ENCODE measurements at places on chromosomes 12 and 14. TPM values are rescaled to one million over a fixed set of nuclear protein-coding genes. Genes with fewer than 3 reads are reported as not detected.

- no peaks in the 10 kb centered on the region for H3K27me3 ChIP-seq
- no peaks in the 10 kb centered on the region for H3K36me3 ChIP-seq
- no peaks in the 10 kb centered on the region for H3K4me1 ChIP-seq
- no peak overlapping the region for H3K4me3 ChIP-seq
- no peak for DNase-seq
- H3K27ac ChIP-seq: no peak overlapping the region
These were observed 167.0 kb downstream of the EFCAB11 start for GRCh38 chr14:89787525-89787924.

Gene CARMIL3
- 0.07 TPM for polyA plus RNA-seq

Gene NTN4
- not detected for polyA plus RNA-seq

DNA sequence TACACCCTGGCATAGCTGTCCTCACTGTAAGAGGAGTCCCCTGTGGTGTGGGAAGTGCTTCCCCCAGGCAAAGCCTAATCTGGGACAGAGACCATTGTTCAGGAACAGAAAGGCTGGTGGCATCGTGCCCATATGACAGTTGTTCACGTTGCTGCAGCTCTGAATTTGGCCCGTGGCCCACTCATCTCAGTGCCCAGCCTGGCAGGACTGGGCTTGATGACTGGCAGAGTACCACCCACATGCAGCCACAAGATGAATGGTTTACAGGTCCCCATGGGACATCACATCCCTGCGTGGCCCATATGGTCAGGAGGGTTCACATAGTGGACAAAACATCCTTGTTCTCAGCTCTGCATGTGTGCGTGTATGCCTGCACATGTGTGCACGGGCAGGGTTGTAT is 17.5 kb downstream of the IQSEC3 start:
- no peak overlapping the region for H3K27ac ChIP-seq
- no peaks in the 10 kb centered on the region for H3K36me3 ChIP-seq
- H3K27me3 ChIP-seq: no peaks in the 10 kb centered on the region
- peaks cover 14% of the 10 kb centered on the region for H3K4me1 ChIP-seq
- DNase-seq: no peak

GRCh38 chr12:116876151-116876869 is 4.9 kb downstream of the HRK start:
- H3K4me1 ChIP-seq: peaks cover 23% of the 10 kb centered on the region
- peaks cover 34% of the 10 kb centered on the region for H3K27me3 ChIP-seq
- DNase-seq: no peak
- no peaks in the 10 kb centered on the region for H3K36me3 ChIP-seq
- no peak overlapping the region for H3K4me3 ChIP-seq
- H3K27ac ChIP-seq: no peak overlapping the region

DNA sequence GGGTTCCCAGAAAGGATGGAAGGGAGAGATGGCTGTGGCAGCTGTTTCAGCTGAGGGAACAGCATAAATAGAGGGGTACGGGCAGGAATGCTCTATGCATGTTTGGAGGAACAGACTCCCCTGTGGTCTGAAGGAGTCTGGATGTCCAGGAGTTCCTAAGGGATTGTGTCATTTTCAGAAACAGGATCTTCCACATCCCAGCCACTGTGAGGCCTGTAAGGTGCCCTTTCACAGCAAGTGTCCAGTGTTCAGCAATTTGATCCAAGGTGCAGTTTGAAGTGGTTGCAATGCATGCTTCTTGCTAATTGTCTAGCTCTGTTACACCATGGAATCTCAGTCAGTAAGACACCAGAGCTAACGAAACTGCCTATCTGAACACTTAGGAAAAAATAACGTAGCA is 46.7 kb upstream of the TCL1A start:
- H3K27me3 ChIP-seq: no peaks in the 10 kb centered on the region
- no peak overlapping the region for H3K4me3 ChIP-seq
- no peak for DNase-seq

DNA sequence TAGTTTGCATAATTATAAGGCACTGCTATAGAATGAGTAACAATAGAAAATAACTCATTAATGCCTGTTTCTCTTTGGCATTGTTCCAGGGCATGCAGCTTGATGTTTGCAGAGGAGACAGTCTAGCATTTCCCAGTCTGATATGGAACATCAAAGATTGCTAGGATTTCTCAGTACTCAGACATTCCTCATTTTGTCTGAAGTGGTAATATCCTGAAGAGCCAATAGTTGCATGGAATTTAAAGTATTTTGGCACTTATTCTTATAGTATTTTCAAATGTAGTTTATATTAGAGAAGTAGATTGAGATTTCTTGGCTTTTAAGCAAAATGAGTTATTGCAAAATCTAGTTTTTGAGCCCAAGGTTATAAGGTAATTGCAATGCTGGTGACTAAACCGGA is 337.3 kb upstream of the E2F7 start:
- no peaks in the 10 kb centered on the region for H3K27me3 ChIP-seq
- no peak overlapping the region for H3K4me3 ChIP-seq
- DNase-seq: no peak
- no peaks in the 10 kb centered on the region for H3K4me1 ChIP-seq
- no peaks in the 10 kb centered on the region for H3K36me3 ChIP-seq

Gene RPS6KL1
- 11.6 TPM for polyA plus RNA-seq

Gene A2ML1
- 0.11 TPM for polyA plus RNA-seq

- peaks cover 19% of the 10 kb centered on the region for H3K4me1 ChIP-seq
- H3K4me3 ChIP-seq: no peak overlapping the region
- DNase-seq: peak; percentile 64
- H3K27me3 ChIP-seq: no peaks in the 10 kb centered on the region
- 0 out of 3 replicates have a peak overlapping the region, but pooled peaks have one; percentile 18 for H3K27ac ChIP-seq
These were observed 40.9 kb downstream of the NT5DC3 start for GRCh38 chr12:103799857-103800771.

Gene CMTM5
- polyA plus RNA-seq: not detected

- DNase-seq: no peak
- H3K36me3 ChIP-seq: no peaks in the 10 kb centered on the region
- no peaks in the 10 kb centered on the region for H3K27me3 ChIP-seq
These were observed 129.3 kb upstream of the HIF1A start for GRCh38 chr14:61565836-61566536.

Gene SLC6A12
- not detected for polyA plus RNA-seq
